ENCODE measurements at places on chromosomes 6 and 20. TPM values are rescaled to one million over a fixed set of nuclear protein-coding genes. Genes with fewer than 3 reads are reported as not detected.

SPATA25 gene
- 1.4 TPM for total RNA-seq

LIN28B gene
- not detected for total RNA-seq

HCK gene
- not detected for total RNA-seq

SOX18 gene
- total RNA-seq: not detected

DUSP15 gene
- not detected for total RNA-seq

TFAP2A gene
- total RNA-seq: not detected

GRM1 gene
- total RNA-seq: under 0.01 TPM

SLC22A16 gene
- total RNA-seq: not detected

TINAG gene
- total RNA-seq: not detected

MTHFD1L gene
- 36.0 TPM for total RNA-seq

EPHA7 gene
- 0.39 TPM for total RNA-seq

SNAP91 gene
- total RNA-seq: not detected

LST1 gene
- not detected for total RNA-seq

HRH3 gene
- total RNA-seq: not detected

C6orf52 gene
- total RNA-seq: 0.59 TPM

TMEM217 gene
- 2.9 TPM for total RNA-seq

OR14J1 gene
- under 0.01 TPM for total RNA-seq

TFAP2C gene
- total RNA-seq: 1.2 TPM

SRSF12 gene
- total RNA-seq: 0.37 TPM

LAMA2 gene
- 64.7 TPM for total RNA-seq

SLC17A1 gene
- not detected for total RNA-seq

PSORS1C2 gene
- total RNA-seq: not detected

RSPO4 gene
- not detected for total RNA-seq

EYS gene
- total RNA-seq: under 0.01 TPM

DOK5 gene
- total RNA-seq: 5.3 TPM

NRSN1 gene
- total RNA-seq: not detected

BPIFB4 gene
- not detected for total RNA-seq

RSPH4A gene
- under 0.01 TPM for total RNA-seq

HFE gene
- total RNA-seq: 8.8 TPM

TMEM244 gene
- total RNA-seq: 0.78 TPM

RBPJL gene
- not detected for total RNA-seq

CST7 gene
- not detected for total RNA-seq

SGK2 gene
- total RNA-seq: not detected

EFCAB8 gene
- total RNA-seq: under 0.01 TPM

SRC gene
- 16.2 TPM for total RNA-seq

GNMT gene
- not detected for total RNA-seq

KCNK16 gene
- total RNA-seq: not detected

GPX5 gene
- total RNA-seq: not detected

UNC93A gene
- not detected for total RNA-seq

KHDRBS2 gene
- total RNA-seq: not detected

CGA gene
- not detected for total RNA-seq

SULF2 gene
- total RNA-seq: 0.98 TPM

Measured in subcutaneous preadipocyte (primary cell).